Stromal cell of bone marrow (primary cell): ENCODE measurements at places on chromosomes 4 and X.

GRCh38 chrX:47933946-47934345, 69.8 kb downstream of the ZNF182 start:
- DNase-seq = no peak

- DNase-seq = no peak
Measured at GRCh38 chr4:118760493-118760892, 75.3 kb downstream of the METTL14 start.

GRCh38 chr4:24778464-24779225, 16.7 kb upstream of the SOD3 start:
- peak; percentile 100 for DNase-seq

DNA sequence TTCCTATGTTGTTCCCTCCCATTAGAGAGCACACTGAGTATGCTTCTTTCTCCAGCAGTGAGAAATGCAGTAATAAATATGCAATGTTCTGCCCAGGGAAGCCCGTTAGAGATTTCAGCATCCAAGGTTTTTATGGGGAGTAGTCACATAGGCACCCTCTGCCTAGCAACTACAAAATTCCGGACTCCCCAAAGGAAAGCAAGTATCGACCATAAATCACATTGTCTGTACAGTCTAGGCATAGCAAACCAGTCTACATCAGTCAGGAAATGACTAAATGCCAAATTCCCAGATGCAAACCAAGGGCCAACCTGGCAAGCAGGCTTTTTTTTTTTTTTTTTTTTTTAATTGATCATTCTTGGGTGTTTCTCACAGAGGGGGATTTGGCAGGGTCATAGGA, 34.8 kb downstream of the GPR101 start:
- DNase-seq = peak; percentile 21

GRCh38 chr4:133145241-133145640, 3.9 kb upstream of the PCDH10 start:
- no peak for DNase-seq

GRCh38 chrX:107574711-107575110, 53.6 kb upstream of the PRPS1 start:
- no peak for DNase-seq

- no peak for DNase-seq
Measured at GRCh38 chrX:103831803-103832544, at the start of gene RAB9B. TSS of gene RAB9B (minus strand) at chrX:103832257. CDS start at chrX:103825784, 6,473 bp downstream.

DNA sequence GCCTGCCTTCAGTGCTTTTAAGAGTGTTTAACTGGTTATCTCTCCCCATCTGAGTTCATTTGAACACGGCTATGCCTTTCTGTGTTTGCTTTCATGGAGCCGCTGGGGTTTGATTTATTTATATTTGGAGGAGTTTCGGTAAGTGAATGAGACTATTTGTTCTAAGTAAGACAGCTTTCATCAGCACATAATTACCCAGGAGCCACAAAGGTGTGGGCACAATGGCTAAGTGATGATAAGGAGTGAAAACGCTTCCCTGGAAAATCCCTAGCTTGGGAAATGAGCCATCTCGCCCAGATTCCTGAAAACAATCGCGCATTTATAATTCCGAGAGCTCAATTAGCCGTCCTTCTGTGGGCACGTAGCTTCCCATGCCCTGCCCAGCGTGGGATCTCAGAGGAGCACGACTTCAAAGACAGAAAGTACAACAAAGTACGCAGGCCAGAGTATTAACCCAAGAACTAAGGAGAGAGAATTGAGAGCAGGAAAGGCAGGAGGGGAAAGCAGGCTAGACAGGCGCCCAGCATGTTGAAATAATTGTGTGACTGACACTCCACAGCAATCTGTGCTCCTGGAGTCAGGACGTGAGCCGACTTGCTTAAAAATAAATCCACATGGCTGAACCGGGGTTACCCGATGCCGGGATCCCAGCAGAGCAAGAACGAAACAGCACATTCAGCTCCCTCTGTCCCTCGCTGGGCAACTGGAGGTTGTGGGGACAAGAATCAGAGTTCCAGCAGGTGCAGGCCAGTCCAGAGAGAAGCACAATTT, 99.0 kb downstream of the DHRSX start:
- DNase-seq = no peak

GRCh38 chrX:140572724-140573123, 67.9 kb upstream of the SOX3 start:
- peak; percentile 4 for DNase-seq

DNA sequence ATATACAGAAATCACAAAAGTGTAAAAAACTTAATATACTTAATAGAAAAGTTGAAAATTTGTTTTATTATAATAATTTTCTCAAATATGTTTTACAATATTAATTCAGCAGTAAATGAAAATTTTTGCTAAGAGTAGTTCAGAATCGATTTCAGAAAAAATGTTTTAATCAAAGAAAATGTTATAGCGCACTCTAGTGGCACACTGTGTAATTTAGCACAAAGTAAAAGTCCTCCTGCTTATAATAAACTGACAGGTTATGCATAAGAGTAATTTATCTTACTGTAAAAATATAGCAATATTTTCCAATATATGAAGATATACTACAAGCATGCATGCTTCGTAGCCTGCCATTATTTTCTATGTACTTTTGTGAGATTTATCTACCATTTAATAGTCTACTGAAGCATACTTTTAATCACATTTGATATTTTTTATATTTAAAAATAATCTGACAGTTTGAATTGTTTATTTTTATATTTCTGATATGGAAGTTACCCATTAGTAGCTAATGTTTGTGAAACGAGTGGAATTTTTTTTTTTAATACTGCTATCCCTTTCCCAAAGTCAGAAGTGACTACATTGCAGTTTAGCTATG, 217.9 kb upstream of the KLHL4 start:
- DNase-seq = peak; percentile 1

DNA sequence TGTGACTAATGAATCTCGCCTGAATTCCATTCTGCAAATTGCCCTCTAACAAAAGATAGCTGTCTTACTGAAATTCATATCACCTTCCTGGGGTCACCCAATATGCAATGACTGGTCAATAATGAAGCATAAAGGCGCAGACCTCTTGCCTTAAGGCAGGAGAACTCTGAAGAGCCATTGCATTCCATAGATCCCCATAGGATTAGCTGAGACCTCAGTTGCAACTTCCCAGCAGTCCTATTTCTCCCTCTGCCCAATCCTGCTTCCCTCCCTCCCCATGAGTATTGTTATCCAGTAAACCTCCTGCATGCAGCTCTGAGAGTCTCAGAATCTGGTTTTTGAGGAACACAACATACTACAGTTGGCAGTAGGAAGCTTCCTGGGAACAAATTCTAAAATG, 396.5 kb downstream of the DCAF12L2 start:
- no peak for DNase-seq

GRCh38 chr4:187301923-187302322, 578.3 kb upstream of the FAT1 start:
- DNase-seq = no peak

DNA sequence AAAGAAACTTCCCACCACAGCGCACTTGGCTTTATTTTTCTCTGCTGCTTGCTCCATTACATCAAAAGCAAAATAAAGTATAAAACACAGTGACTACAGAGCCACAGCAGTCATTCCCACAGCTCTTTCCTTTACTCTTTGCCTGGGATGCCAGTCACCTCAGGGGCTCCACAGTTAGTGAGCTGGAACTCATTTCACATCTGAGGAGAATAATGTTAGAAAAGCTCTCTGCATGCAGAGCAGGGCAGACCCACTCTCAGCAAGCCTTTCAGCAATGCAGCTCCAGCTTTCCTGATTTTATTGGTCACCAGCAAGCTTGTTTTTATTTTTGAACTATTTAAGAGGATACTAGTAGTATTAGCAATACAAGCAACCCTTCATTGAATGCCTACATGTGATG, 13.8 kb downstream of the GRXCR1 start:
- DNase-seq = no peak

GRCh38 chr4:146349306-146349705, 135.0 kb downstream of the REELD1 start:
- no peak for DNase-seq

- DNase-seq = no peak
Measured at GRCh38 chrX:107659768-107660167, 31.5 kb downstream of the PRPS1 start.

- DNase-seq = no peak
Measured at GRCh38 chr4:145530662-145531061, 49.0 kb downstream of the SMAD1 start.

DNA sequence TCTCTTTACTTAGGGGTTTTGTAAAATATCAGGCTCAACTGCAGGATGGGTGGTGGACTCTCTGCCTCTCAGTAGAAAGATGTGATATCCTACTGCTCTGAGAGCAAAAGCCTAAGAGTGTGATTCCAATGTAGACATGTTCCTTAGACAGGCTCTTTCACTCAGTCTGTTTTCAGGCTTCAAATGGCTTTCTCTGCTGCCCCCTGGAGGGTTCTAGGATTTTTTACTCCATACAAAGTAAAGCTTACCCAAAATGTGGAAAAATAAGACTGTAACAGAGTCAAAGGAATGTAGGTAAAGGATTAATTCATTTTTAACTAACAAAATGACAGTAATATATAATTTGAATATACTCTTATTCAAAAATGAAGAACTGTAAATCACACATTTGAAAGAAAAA, 32.1 kb downstream of the ZGRF1 start:
- DNase-seq = peak; percentile 53
